ENCODE measurements at places on chromosomes 7 and 10.

- no peak for DNase-seq
Measured at GRCh38 chr10:88841316-88842111, 10.1 kb downstream of the ANKRD22 start.

- DNase-seq = no peak
Measured at GRCh38 chr10:104035194-104036068, 50.2 kb downstream of the COL17A1 start.

DNA sequence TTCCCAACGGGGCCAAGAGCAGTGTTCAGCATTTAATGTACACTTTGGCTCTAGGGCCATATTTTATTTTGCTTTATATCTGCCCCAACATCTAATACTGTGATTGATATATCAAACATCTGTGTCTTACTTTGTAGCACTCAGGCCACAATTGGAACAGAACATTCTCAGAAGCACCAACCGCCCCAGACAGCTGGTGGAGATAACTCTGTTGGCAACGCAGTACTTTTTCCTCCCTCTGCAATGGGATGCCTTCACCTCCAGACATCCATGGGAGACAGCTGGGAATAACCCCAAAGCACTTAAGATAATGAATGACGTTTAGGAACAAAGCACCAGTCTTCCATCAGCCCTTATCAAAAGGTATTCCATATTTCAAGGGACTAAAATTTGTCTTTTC, 57.4 kb downstream of the PIP4K2A start:
- no peak for DNase-seq

DNA sequence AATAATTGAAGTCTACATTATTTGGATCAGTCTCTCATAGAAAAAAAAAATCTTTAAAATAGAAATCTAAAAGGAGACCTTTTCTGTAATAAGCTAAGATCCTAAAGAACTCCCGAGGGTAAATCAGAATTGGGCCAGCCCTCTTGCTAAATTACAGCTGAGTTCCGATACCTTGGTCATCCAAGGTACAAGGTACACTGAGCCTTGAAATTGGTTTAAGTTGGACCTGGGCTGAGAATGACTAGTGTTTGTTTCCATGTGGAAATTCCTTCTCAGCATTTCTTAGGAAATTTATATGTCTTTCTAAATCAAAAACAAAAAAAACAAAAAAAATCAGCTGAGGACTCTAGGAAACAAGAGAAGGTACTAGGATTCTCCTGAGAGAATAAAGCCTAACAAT, 64.9 kb downstream of the DNMBP start:
- DNase-seq = no peak

DNA sequence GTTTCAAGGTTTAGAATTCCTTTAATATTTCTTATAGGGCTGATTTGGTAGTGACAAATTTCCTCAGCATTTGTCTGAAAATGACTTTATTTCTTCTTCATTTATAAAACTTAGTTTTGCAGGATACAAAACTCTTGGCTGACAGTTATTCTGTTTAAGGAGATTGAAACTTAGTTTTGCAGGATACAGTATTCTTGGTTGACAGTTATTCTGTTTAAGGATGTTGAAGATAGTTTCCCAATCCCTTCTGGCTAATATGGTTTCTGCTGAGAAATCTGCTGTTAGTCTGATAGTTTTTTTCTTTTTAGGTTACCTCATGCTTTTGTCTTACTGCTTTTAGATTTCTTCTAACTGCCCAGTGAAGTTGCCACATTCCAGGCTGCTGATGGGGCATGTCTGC, 186.8 kb downstream of the ITGB1 start:
- DNase-seq = no peak

- DNase-seq = peak; percentile 35
Measured at GRCh38 chr10:2279711-2280110, 542.4 kb upstream of the ADARB2 start.

DNA sequence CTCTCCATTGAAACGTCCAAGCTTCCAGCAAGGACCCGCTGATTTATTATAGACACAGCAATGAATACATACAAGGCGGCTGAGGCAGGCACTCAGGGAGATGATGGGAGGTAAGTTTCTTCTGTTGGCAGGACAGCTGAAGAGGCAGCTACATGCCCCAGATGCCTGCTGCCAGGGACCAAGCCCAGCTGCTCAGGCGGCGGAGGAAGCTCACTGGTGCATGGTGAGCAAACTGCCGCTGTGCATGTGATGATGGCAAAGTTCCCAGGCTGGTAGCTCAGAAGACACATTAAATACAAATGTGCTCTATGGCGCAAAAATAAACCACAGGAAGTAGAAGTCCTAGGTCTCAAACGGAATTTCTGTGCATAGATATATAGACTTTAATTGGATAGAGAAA, 2.3 kb downstream of the DNTT start:
- DNase-seq = no peak

- no peak for DNase-seq
Measured at GRCh38 chr10:96712662-96713271, 7.5 kb downstream of the PIK3AP1 start.
